ENCODE measurements at places on chromosomes 5 and 9.

DNA sequence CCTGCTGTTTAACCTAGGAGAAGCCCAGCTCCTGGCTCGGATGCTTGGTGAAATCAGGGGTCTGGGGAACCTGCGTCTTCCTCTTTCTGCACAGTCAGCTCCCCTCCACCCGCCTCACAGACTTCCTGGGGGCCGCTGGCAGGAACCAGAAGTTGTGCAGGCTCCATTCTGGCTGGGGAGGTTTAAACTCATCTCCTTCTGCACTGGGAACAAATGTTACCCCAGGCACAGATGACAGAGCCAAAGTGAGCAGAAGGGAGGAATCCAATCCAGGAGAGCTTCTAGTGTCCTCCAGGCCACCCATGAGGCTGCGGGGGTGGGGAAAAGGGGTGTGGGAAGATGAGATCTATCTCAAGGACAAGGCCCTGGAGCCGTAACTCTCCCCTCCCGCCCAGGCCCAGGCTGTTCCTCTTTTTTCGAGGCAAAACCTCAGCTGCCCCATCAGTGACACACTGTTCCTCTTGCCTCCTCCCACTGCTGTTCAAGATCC, 31.2 kb downstream of the KCNMB1 start:
- DNase-seq: no peak

DNA sequence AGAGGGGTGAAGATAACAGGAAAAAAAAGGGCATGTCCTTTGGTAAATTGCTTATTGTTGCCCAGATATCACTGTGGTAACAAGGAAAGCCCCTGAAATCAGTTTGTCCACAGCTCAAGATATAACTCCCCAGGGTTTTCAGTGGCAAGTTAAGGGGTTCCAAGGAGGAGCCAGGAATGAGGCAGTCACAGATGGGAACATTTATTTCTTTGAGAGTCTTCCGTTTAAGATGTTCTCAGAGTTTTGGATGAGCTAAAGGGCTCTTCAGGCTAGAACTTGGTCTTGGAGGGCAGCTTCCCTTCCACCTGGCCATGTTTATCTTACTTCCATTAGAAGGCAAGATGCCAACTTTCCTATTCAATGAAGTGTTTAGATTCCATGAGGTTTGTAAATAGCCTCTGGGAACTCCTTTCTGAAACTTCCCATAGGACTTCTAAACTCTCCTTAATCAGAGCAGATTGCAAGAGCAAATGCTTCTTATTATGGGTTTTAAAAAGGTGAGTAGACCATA, 277.6 kb upstream of the TNC start:
- no peak for DNase-seq

DNA sequence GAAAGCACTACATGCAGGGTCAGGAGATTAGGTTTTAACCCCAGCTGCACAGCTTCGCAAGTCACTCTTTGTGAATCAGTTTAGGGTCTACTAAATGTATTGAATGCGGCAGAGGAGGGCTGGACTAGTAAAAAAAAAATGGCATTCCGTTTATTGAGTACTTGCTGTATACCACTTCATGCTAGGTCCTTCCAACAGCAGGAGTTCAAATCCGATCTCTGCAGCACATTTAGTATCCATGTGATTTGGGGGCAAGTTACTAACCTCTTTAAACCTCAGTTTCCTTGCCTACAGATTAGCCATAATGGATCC, 204.4 kb downstream of the SNCAIP start:
- DNase-seq: no peak

- no peak for DNase-seq
These were observed 450.0 kb downstream of the GADD45G start for GRCh38 chr9:90054810-90055209.

DNA sequence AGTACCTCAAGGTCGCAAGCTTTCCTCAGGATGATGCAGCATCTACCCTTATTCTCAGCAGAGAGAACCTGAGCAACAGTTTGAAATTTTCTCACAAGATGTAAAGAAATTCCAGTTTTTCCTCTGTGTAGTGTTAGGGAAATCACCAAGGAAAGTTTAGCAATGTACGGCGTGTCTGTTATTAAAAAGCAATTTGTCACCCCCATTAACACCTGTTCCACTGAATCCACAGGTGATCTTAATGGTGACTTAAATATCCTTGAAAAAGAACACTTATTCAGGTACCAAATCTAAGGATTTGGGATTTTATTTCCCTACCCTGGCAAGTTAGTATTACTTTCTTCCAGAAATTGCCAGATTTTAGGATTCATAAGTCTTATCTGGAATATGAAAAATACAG, 77.9 kb upstream of the ATP10B start:
- DNase-seq: no peak

- DNase-seq: no peak
These were observed 78.2 kb downstream of the LURAP1L start for GRCh38 chr9:12853051-12853450.

- DNase-seq: no peak
These were observed 57.2 kb downstream of the WDR70 start for GRCh38 chr5:37436146-37436934.

DNA sequence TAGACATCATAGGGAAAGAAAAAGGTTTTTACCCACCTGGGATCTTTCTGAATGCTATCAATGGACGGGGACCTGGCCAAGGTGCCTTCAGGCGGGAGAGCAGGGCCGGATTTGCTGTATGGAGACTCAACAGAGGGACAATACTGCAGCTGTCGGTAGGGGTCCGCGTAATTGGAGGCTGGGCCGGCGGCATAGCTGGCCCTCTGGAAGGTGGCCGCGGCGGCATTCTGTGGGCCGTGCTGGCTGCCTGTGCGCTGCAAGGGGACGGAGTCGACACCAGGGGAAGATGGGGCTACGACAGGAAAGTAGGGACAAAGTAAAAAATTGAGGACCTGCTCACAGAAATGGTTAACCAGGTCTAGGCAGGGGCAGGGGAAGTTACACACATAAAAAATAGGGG, 557.9 kb downstream of the CTNND2 start:
- no peak for DNase-seq

- no peak for DNase-seq
These were observed 37.9 kb upstream of the PIK3R1 start for GRCh38 chr5:68177676-68178075.
